ENCODE measurements at places on chromosomes 1 and 21. TPM values are rescaled to one million over a fixed set of nuclear protein-coding genes. Genes with fewer than 3 reads are reported as not detected.

WLS gene
- total RNA-seq: not detected

KANK4 gene
- not detected for total RNA-seq

ACTL8 gene
- total RNA-seq: not detected

DNA sequence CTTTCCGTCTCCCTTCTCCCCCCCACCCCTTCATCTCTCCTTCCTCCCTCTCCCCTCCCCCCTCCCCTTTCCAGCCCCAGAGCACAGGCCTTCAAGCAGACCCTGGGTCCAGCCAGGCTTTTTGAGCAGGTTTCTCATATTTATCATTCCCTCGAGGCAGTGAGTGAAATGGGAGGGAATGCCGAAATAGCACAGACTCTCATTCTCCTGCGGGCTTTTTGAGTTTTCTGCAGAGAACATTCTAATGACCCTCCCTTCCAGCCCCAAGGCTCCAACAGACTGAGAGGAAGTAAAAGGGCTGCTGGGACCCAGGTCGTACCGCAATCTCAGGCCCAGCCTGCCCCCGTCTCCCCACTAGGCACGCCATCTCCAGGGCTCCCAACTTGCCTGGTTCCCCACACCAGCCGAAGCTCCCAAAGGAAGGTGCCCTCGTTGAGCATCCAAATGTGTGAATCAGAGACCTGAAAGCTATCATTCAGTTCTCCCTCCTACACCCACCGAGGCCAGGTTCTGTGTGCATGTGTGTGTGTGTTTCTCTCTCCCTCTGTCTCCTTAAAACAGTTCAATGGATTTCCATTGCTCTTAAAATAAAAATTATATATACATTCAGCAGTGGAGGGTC is 22.3 kb downstream of the ACTA1 start:
- peaks cover 33% of the 10 kb centered on the region for H3K27me3 ChIP-seq
- no peak overlapping the region for H3K27ac ChIP-seq
- no peaks in the 10 kb centered on the region for H3K36me3 ChIP-seq

DNA sequence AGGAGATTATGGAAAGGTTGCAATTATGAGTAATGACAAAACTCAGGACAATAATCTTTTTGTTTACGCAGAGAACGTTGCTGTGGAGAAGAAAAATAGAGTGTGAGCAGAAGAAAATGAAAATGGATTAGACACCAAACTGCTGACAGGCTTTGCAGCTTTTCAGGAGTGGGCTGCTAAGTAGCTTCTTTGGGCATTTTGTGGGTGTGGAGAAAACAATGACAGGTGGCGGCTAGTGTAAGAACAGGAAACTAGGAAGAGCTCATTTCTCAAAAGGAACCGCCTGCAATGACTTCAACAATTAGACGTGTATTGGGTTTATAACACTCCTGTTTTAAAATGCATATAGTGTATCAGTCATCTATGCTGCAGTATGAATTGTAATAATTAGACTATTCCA is 18.3 kb upstream of the PALMD start:
- H3K27ac ChIP-seq: no peak overlapping the region
- no peaks in the 10 kb centered on the region for H3K36me3 ChIP-seq
- DNase-seq: no peak
- no peak overlapping the region for H3K4me3 ChIP-seq
- H3K4me1 ChIP-seq: no peaks in the 10 kb centered on the region

DNA sequence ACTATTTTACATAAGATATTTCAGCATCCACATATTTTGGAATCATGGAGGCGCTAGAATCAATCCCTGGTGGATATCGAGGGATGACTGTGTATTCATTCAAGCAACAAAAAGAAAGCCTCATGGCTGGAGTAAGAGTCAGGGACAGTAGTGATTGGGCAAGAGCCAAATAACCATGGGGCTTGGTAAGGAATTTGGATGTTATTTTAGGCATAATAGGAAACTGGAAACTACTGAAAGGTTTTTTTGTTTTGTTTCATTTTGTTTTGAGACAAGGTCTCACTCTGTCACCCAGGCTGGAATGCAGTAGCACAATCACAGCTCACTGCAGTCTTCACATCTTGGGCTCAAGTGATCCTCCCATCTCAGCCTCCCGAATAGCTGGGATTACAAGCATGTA is 33.8 kb upstream of the EYA3 start:
- H3K4me3 ChIP-seq: no peak overlapping the region
- H3K4me1 ChIP-seq: peaks cover 17% of the 10 kb centered on the region
- no peak overlapping the region for H3K27ac ChIP-seq
- no peaks in the 10 kb centered on the region for H3K27me3 ChIP-seq
- DNase-seq: no peak
- no peaks in the 10 kb centered on the region for H3K36me3 ChIP-seq

DNA sequence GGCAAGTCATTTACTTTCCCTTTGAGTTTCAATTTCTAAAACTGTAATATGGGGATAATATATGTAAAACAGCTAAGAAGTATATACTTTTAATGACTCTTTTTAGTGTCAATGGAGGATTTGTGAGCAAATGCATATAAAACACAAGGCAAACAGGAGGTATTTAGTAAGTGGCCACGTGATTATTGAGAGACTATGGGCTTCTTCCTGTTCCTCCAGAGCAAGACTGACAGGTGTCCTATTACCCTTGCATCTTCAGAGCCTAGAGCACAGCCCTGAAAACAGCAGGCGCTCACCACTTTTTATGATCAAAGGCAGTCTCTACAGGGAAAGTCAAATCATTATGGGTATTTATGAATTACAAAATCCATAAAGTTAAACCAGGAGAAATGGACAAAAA is 941 bp upstream of the ROR1 start:
- peaks cover 21% of the 10 kb centered on the region for H3K4me1 ChIP-seq
- peaks cover 22% of the 10 kb centered on the region for H3K27me3 ChIP-seq
- H3K27ac ChIP-seq: no peak overlapping the region
- H3K36me3 ChIP-seq: no peaks in the 10 kb centered on the region
- no peak overlapping the region for H3K4me3 ChIP-seq

- no peak overlapping the region for H3K4me3 ChIP-seq
- no peaks in the 10 kb centered on the region for H3K27me3 ChIP-seq
- no peak for DNase-seq
- H3K36me3 ChIP-seq: no peaks in the 10 kb centered on the region
Measured at GRCh38 chr1:21865609-21865942, 53.5 kb downstream of the LDLRAD2 start.

Measured in B cell (primary cell).